ENCODE measurements at places on chromosomes 16 and 17.

- no peak for DNase-seq
These were observed 14.1 kb downstream of the COL1A1 start for GRCh38 chr17:50187394-50187725.

GRCh38 chr16:9256196-9256595, 164.8 kb downstream of the HAPSTR1 start:
- DNase-seq: peak; percentile 52

DNA sequence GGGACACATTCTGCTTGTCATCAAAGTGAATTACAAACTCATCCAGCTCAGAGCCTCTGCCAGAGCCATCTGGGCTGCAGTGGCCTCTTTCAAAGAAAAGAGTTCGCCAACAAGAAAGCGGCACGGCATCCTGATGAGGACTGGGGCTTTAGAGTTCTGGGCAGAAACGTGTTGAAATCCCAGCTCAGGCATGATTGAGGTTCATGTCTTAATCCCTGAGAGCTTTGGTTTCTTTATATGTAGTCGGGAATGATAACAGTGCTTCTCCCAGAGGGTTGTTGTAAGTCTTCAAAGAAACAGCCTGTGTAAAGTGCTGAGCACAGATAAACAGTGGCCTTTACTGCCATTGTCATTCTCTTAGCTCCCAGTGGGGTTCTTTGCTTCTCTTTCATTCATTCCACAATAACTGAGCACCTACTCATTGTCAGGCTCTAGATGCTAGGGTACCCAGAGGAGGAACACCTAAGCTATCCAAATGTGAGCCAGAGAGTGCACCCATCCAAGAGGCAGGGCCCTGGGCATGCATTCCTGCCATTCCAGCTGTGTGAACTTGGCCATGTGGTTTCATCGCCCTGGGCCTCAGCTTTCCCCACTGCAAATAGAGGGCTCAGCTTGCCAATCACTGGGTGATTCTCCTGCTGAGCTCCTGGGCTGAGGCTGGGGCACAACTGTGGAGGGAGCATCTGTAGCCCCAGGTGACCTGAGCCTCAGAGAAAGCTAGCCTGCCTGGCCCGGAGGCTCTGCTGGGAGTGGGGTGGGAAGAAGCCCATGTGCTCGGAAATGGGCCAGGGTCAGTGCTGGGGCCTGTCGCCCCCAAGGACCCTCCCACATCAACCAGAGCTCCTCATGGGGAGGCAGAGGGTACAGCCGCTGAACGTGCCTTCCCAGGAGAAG, 38.3 kb upstream of the CRHR1 start:
- no peak for DNase-seq

- no peak for DNase-seq
These were observed 24.9 kb downstream of the CMTR2 start for GRCh38 chr16:71264299-71264698.

- no peak for DNase-seq
These were observed at the start of gene PRSS22 for GRCh38 chr16:2857451-2858244. Gene PRSS22, minus strand, starts transcription at chr16:2858170. Its CDS starts 66 bp downstream, at chr16:2858104.

GRCh38 chr17:69480245-69480644, 65.7 kb downstream of the MAP2K6 start:
- DNase-seq: no peak

DNA sequence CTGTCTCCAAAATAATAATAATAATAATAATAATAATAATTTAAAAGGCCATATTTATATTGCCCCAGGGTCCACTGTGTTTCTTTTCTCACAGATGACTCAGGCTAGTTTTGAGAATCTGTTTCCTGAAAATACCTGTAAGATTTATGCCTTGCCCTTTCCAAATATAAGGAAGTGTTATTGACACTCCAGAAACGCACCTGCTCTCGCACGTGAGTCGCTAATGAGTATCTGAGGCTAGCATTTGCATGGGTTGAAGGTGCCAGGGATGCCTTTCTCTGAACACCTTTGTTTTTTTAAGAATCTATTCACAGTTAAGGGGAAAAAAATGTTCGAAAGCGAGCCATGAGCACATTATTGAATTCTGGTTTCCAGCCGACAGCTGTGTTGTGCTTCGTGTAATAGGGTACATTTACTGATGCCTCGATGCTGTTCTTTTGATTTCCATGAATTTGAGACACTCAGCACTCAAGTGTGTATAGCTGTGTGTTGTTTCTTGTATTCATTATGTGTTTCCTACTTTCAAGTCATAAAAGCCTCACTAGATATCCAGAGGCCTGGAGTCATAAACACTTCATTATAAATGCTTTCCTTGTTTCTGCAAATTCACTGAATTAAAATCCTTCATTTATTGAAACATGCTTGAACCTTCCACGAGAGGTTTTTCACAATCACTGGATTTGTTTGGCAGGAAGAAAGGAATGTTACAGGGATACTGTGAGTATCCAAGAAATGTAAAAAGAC, 45.0 kb upstream of the NOL11 start:
- no peak for DNase-seq

DNA sequence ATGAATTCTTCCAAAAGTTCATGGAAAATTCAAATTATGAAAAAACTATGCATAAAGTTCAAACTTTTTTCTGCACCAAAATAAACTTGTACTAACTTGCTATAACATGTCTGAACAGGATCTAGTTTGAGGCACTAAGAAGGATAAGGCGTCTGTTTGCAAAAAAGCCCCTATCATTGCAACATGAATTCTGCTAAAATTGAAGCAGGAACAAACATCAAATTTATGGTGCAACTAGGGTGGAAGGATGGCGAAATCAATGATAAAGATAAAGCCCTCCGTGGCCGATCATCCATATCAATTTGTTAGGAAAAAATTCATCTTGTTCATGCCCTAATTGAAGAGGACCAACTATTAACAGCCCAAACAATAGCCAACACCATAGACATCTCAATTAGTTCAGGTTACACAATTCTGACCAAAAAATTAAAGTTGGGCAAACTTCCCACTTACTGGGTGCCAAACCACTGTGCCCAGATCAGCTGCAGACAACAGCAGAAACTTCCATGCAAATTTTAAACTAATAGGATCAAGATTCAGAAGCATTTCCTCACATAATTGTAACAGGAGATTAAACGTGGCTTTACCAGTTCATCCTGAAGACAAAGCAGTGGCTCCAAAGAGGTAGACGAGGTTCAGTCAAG, 12.9 kb downstream of the IL21R start:
- DNase-seq: no peak

- no peak for DNase-seq
These were observed 468.1 kb downstream of the SOX9 start for GRCh38 chr17:72588961-72589360.

- DNase-seq: no peak
These were observed 404.1 kb downstream of the CNTNAP4 start for GRCh38 chr16:76681296-76681695.

DNA sequence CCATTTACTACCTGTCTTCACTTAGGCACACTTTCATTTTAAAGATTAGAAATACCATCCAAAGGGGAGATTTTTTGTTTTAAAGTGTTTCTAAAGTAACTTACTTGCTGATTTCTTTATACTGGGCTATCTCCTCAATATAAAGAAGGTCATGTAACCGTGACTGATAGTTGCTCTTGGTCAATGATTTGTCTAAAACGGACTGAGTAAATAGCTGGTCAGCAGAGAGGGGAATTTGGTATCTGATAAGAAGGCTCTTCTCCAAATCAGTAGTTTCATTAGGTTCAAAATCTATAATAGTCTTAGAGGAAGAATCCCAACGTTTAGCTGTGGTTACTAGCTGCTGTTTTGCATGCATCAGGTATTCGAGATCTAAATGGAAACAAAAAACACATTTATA, 66.4 kb downstream of the HELZ start:
- DNase-seq: no peak

DNA sequence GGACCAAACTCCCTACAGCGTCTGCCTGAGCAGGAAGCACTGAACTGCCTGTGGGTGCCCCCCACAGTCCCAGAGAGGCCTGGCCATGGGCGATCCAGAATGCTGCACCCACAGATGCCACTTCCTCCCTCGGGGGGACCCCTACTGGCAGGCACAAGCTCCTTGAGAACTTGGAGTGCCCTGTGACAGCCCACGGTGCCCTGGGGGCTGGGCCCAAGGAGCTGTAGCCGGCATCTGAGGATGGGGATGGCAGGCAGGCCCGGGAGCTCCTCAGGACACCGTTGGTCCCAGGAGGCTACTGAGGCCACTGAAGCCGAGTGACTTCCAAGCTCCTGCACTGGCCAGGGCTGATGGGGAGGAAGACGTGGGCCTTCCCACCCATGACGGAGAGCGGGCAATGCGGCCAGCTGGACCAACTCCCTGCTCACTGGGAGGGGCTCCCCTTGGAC, 15.1 kb upstream of the RASD1 start:
- DNase-seq: peak; percentile 29

DNA sequence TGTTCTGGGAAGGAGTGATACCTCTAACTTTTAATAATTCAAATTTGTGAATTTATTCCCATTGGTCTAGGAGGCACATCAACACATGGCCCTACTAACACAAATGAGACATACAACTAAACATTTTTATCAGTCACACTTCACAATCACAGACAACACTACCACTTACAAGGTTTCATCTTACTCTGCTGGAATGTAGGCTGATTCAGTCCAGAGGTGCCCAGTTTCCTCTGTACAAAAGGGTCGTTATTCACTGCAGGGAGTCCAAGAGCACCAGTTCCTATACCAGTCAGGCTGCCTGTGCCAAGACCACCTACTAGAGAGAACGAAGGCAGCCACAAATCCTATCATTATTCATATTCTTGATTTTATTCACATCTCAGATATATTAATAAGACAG, 41.4 kb downstream of the SETD6 start:
- DNase-seq: no peak

GRCh38 chr16:87924811-87925670, 11.3 kb downstream of the CA5A start:
- DNase-seq: no peak

GRCh38 chr17:58822148-58823050, 66.7 kb downstream of the PPM1E start:
- DNase-seq: no peak

DNA sequence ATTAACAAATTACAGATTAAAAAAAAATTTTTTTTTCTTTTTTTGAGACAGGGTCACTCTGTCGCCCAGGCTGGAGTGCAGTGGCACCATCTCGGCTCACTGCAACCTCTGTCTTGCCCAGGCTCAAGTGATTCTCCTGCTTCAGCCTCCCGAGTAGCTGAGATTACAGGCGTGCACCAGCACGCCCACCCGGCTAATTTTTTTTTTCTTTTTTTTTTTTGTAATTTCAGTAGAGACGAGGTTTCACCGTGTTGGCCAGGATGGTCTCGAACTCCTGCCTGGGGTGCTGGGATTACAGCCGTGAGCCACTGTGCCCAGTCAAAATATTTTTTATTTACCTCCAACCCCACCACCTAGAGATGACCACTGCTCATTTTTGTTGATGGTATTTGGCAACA, 25.5 kb downstream of the ACTG1 start:
- no peak for DNase-seq

DNA sequence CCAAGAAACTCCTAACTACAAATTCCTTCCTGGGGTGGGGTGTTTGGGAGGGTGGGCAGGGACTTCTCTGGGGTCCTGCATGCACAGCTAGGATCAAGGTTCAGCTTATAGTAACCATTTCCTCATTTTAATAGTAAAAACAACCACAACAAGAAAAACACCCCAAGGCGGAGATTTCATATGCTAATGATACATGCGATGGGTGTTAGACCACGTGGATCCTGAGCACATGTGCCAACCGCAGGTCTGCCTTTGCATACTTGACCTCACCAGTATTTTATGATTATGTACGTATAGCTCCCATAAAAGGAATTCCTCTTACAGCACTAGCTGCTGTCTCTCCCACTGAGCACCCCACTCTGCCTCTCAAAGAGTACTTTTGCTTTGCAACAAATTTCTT, 1.9 kb downstream of the KRTAP4-11 start:
- no peak for DNase-seq

GRCh38 chr16:68943961-68944360, 100.6 kb downstream of the TANGO6 start:
- no peak for DNase-seq

GRCh38 chr17:71703701-71704100, 417.1 kb upstream of the SOX9 start:
- no peak for DNase-seq

DNA sequence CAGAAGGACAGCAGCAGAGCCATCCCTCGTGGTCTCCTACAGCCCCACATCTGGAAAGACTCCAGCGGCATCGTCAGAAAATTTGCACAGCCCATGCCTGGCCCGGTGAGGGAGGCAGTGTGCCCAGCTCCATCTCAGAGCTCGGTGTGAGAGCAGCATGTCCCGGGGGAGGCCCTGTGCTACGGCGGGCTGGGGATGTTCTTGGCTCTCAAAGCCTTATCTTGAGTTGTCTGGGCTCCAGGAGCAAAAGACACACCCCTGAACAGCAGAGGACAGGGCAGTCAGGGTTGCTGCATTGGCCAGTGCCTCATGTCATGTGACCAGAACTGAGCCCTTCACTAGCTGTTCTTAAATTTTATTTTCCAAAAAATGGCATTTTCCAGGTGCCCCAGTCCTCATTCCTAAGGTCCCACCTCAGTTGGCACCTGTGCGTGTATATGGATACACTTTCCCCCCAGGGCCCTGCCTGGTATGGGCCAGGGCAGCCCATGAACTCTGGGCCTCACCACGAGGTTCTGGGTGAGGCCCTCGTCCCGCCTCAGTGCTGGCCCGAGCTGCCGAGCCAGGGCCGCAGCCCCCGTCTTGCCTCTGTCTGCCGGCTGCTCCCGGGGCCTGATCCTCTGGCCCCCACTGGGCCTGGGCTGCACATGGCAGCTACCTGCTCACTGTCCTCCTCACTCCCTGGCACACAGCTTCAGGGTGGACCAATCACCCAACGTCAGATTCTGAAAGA, 3.0 kb downstream of the NUDT16L1 start:
- no peak for DNase-seq

GRCh38 chr17:32161029-32161428, 18.7 kb downstream of the RHOT1 start:
- no peak for DNase-seq

DNA sequence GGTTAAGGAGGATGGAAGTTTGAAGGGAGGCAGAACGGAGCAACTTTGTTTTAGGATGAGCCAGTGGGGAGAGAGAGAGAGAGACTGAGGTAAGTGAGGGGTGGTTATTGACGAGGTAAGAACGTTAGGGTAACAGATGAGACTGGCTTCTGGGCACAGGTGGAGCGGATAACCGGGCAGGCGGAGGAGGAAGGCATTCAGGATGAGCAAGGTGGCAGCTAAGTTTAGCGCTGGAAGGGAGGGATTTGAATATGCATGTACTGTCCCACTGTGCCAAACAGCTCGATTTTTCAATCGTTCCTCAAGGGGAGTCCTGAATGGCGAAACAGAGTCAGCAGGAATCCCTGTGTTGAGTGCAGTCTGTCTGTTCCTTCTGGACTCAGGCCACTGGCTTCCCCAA, 35.8 kb downstream of the CACNG3 start:
- no peak for DNase-seq

GRCh38 chr17:7020894-7021664, 1.8 kb upstream of the BCL6B start:
- DNase-seq: no peak

- DNase-seq: no peak
These were observed 118.3 kb downstream of the RAB11FIP4 start for GRCh38 chr17:31509805-31510177.

- no peak for DNase-seq
These were observed 39.2 kb downstream of the GNA13 start for GRCh38 chr17:65017207-65017774.

Data from Jurkat, Clone E6-1 (cell line).